ENCODE measurements at places on chromosomes 5 and 9. TPM values are rescaled to one million over a fixed set of nuclear protein-coding genes. Genes with fewer than 3 reads are reported as not detected.
A peak's percentile ranks its signal among the peaks of the same experiment; 100 is the strongest.

DNA sequence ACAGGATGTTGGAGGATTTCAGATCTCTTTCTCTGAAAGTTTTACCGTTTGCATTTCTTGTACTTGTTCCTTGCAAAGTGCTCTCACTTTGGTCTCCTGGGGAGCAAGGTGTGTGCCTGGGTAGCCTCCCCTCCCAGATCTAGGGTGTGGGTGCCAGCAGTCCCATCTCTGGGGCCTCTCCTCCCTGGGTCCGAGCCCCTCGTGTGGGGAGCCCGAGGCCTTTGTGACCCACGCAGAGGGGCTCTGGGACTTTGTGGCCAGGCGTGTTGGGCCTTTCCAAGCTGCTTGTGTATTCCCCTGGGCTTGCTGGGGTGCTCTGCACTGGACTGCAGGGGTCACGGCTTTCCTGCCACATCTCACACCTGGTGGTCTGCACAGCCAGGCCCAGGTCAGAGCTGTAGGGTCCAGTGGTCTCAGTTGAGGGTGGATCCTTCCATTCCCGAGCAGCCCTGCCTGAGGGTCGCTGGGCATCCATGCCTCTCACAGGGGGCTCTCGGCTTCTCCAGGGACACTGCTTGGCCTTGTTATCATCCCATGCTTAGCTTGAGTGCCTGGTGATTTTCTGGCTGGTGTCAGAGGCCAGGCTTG lies 96.3 kb downstream of the CACNA1B start:
- peaks cover 11% of the 10 kb centered on the region for H3K27me3 ChIP-seq
- H3K4me3 ChIP-seq: no peak overlapping the region
- H3K36me3 ChIP-seq: no peaks in the 10 kb centered on the region
- no peak overlapping the region for H3K27ac ChIP-seq
- no peak for DNase-seq
- H3K4me1 ChIP-seq: no peaks in the 10 kb centered on the region

DNA sequence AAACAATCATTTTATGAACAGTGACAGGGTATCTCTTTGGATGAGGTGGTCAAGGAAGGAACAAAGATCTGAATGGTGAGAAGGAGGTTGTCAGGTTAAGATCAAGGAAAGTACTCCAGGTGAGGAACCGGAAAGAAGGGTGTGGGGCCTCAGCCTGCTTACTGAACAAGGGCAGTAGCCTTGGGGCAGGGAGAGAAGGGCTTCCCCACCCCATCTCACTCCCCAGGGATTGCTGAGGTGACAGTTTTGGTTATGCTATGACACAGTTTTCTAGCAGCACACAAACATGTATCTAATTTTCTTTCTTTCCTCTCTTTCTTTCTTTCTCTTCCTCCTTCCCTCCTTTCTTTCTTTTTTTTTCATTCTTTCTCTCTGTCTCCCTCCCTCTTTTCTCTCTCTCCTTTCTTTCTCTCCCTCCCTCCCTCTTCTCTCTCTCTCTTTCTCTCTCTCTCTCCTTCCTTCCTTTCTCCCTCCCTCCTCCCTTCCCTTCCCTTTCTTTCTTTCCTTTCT lies 4.1 kb upstream of the HDHD3 start:
- peaks cover 2% of the 10 kb centered on the region for H3K4me1 ChIP-seq
- H3K27me3 ChIP-seq: no peaks in the 10 kb centered on the region
- no peaks in the 10 kb centered on the region for H3K36me3 ChIP-seq

DNA sequence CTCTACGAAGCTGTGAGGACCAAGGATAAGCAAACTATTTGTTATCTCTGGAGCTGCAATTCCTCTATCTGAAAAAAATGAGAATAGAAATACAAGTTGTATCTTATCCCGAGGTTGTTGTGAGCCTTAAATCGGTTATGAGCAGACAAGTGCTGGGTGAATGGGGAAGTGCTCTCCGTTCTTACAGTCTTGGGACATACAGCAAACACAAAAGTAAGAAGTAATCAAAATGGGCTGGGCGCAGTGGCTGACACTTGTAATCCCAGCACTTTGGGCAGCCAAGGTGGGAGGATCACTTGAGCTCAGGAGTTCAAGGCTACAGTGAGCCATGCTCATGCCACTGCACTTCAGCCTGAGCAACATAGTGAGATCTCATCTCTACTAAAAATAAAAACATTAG lies 31.7 kb downstream of the ITK start:
- no peaks in the 10 kb centered on the region for H3K27me3 ChIP-seq
- H3K4me1 ChIP-seq: peaks cover 93% of the 10 kb centered on the region
- H3K27ac ChIP-seq: peak overlapping the region; percentile 89
- no peak for DNase-seq
- H3K36me3 ChIP-seq: peaks cover 95% of the 10 kb centered on the region

Gene SPATA31D4
- not detected for total RNA-seq

GRCh38 chr9:134557331-134557730 lies 84.3 kb upstream of the COL5A1 start:
- DNase-seq: no peak
- H3K36me3 ChIP-seq: no peaks in the 10 kb centered on the region
- H3K4me1 ChIP-seq: peaks cover 1% of the 10 kb centered on the region
- H3K4me3 ChIP-seq: no peak overlapping the region

Gene CER1
- total RNA-seq: not detected

Gene RGMB
- total RNA-seq: 4.3 TPM

DNA sequence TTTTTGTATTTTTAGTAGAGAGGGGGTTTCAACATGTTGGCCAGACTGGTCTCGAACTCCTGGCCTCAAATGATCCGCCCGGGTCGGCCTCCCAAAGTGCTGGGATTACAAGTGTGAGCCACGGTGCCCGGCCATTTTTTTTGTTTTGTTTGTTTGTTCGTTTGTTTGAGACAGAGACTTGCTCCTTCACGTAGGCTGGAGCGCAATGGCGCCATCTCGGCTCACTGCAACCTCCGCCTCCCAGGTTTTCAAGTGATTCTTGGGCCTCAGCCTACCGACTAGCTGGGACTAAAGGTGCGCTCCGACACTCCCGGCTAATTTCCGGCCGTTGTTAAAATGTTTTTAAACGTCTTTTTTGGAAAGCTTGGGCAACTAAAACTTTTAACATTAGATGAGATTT lies 54.0 kb downstream of the SHOC1 start:
- H3K4me1 ChIP-seq: peaks cover 10% of the 10 kb centered on the region
- no peak for DNase-seq
- H3K27me3 ChIP-seq: no peaks in the 10 kb centered on the region
- H3K27ac ChIP-seq: no peak overlapping the region
- no peaks in the 10 kb centered on the region for H3K36me3 ChIP-seq

Gene SLC25A2
- total RNA-seq: not detected

Gene CARTPT
- not detected for total RNA-seq

DNA sequence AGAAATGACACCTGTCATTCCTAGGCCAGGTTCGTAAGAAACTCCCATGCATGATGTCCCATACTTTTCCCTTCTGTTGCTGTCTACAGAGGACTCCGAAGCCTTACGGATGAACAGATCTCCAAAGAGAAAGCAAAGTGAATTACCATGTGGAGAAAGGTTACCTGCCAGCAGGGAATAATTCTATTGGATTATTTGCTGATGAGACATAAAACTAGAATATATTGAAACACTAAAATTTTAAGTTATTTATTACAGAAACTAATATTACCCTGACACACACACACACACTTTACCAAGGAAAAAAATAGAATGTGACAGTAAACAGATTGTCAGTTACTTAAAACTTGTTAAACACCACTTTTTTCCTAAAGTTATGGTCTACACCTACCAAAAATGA lies 452.7 kb upstream of the DAB2 start:
- H3K4me1 ChIP-seq: no peaks in the 10 kb centered on the region
- no peak overlapping the region for H3K4me3 ChIP-seq
- no peak for DNase-seq
- peaks cover 23% of the 10 kb centered on the region for H3K27me3 ChIP-seq
- H3K27ac ChIP-seq: no peak overlapping the region

Gene SAPCD2
- 15.2 TPM for total RNA-seq

DNA sequence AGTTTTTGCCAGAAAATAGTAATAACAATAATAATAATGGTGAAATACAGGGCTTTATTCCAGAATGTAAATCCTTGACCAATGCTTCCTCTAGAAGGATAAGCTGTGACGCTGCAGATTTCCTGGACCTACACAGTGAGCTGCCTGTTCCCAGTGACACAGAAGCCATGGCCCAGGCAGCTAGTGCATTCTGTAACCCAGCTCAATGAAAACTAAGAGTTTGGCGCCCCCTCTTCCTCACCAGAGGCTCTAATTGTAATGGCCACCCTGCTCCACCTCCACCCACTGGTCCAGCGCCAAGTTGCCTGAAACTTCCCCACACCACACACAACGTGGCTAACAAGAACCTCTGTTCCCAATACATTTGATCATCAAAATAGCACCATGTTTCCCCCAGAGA lies 248.1 kb downstream of the CETN3 start:
- no peaks in the 10 kb centered on the region for H3K27me3 ChIP-seq
- no peaks in the 10 kb centered on the region for H3K4me1 ChIP-seq
- peak; percentile 3 for DNase-seq
- H3K4me3 ChIP-seq: no peak overlapping the region
- no peak overlapping the region for H3K27ac ChIP-seq

- peaks cover 24% of the 10 kb centered on the region for H3K4me1 ChIP-seq
- peak overlapping the region; percentile 98 for H3K4me3 ChIP-seq
- no peak for DNase-seq
- peak overlapping the region; percentile 91 for H3K27ac ChIP-seq
- peaks cover 47% of the 10 kb centered on the region for H3K36me3 ChIP-seq
Measured at GRCh38 chr9:96777426-96777864, 442 bp downstream of the ZNF510 start.

Gene PCSK1
- total RNA-seq: not detected

GRCh38 chr9:33223696-33224095 lies 16.3 kb upstream of the SPINK4 start:
- DNase-seq: no peak
- no peaks in the 10 kb centered on the region for H3K36me3 ChIP-seq
- H3K27me3 ChIP-seq: no peaks in the 10 kb centered on the region
- peaks cover 11% of the 10 kb centered on the region for H3K4me1 ChIP-seq

Gene STPG3
- total RNA-seq: not detected

GRCh38 chr9:101650142-101650541 lies 55.4 kb upstream of the PPP3R2 start:
- no peak overlapping the region for H3K27ac ChIP-seq
- no peak overlapping the region for H3K4me3 ChIP-seq
- H3K27me3 ChIP-seq: peaks cover 21% of the 10 kb centered on the region
- no peak for DNase-seq

GRCh38 chr9:89518466-89519365 lies 20.8 kb upstream of the SEMA4D start:
- H3K27ac ChIP-seq: peak overlapping the region; percentile 74
- DNase-seq: no peak
- H3K27me3 ChIP-seq: no peaks in the 10 kb centered on the region
- H3K36me3 ChIP-seq: peaks cover 2% of the 10 kb centered on the region
- H3K4me3 ChIP-seq: no peak overlapping the region

GRCh38 chr9:37126214-37126788 lies 5.9 kb downstream of the ZCCHC7 start:
- H3K4me1 ChIP-seq: peaks cover 20% of the 10 kb centered on the region
- no peak overlapping the region for H3K4me3 ChIP-seq
- peaks cover 30% of the 10 kb centered on the region for H3K36me3 ChIP-seq
- H3K27me3 ChIP-seq: no peaks in the 10 kb centered on the region

GRCh38 chr5:40479939-40480338 lies 199.8 kb upstream of the PTGER4 start:
- H3K4me3 ChIP-seq: no peak overlapping the region
- H3K36me3 ChIP-seq: peaks cover under 1% of the 10 kb centered on the region
- no peaks in the 10 kb centered on the region for H3K27me3 ChIP-seq
- H3K27ac ChIP-seq: peak overlapping the region; percentile 78
- no peak for DNase-seq

DNA sequence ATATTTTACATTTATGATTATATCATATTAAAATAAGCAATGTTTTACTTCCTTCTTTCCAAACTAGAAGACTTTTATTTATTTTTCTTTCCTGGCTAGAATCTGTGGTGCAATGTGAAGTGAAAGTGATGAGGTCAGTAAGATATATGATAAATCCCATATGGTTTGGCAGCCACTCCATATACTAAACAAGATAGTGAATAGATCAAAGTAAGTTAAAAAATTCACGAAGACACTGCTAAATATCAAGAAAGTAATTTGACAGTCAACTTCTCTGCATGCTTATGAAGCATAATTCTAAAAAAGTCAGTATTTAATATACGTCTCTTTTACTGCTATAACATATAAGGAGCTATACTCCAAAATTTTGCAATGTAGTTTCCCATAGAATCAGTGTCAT lies 972.8 kb downstream of the DTWD2 start:
- DNase-seq: no peak
- no peak overlapping the region for H3K4me3 ChIP-seq
- no peaks in the 10 kb centered on the region for H3K36me3 ChIP-seq
- no peak overlapping the region for H3K27ac ChIP-seq
- H3K4me1 ChIP-seq: no peaks in the 10 kb centered on the region
- no peaks in the 10 kb centered on the region for H3K27me3 ChIP-seq

Gene PCDHGB7
- total RNA-seq: not detected

Gene GLDC
- 0.64 TPM for total RNA-seq

- H3K4me1 ChIP-seq: no peaks in the 10 kb centered on the region
- peaks cover 7% of the 10 kb centered on the region for H3K27me3 ChIP-seq
- no peak for DNase-seq
- H3K4me3 ChIP-seq: no peak overlapping the region
- H3K27ac ChIP-seq: no peak overlapping the region
Measured at GRCh38 chr9:17065062-17065461, 69.8 kb upstream of the CNTLN start.

- no peaks in the 10 kb centered on the region for H3K27me3 ChIP-seq
- DNase-seq: no peak
- H3K36me3 ChIP-seq: no peaks in the 10 kb centered on the region
- no peak overlapping the region for H3K4me3 ChIP-seq
Measured at GRCh38 chr5:172322028-172322965, 38.7 kb upstream of the UBTD2 start.

- H3K4me1 ChIP-seq: peaks cover 36% of the 10 kb centered on the region
- H3K36me3 ChIP-seq: peaks cover 4% of the 10 kb centered on the region
- DNase-seq: no peak
- H3K27me3 ChIP-seq: no peaks in the 10 kb centered on the region
Measured at GRCh38 chr5:138980441-138980840, 105.3 kb upstream of the LRRTM2 start.
